ENCODE measurements at places on chromosomes 7 and 10. TPM values are rescaled to one million over a fixed set of nuclear protein-coding genes. Genes with fewer than 3 reads are reported as not detected.

VENTX gene
- total RNA-seq = not detected

VGF gene
- total RNA-seq = 0.33 TPM

LRRC61 gene
- 26.8 TPM for total RNA-seq

OPN4 gene
- total RNA-seq = not detected

OR2A42 gene
- total RNA-seq = not detected

FAM24A gene
- not detected for total RNA-seq

EVX1 gene
- total RNA-seq = not detected

CYP2C19 gene
- 0.13 TPM for total RNA-seq

PDGFA gene
- total RNA-seq = 0.73 TPM

SPDYE9 gene
- total RNA-seq = not detected

EEPD1 gene
- total RNA-seq = 8.5 TPM

NRP1 gene
- total RNA-seq = 2.6 TPM

C10orf105 gene
- 0.33 TPM for total RNA-seq

ACTR3C gene
- total RNA-seq = 4.9 TPM

PMPCB gene
- total RNA-seq = 63.9 TPM

ERCC6 gene
- 24.9 TPM for total RNA-seq

ABCB8 gene
- 53.3 TPM for total RNA-seq

- no peak for DNase-seq
These were observed 128.5 kb upstream of the PFKP start for GRCh38 chr10:2938869-2939268.

- DNase-seq = no peak
These were observed 66.9 kb downstream of the GALNT17 start for GRCh38 chr7:71198887-71199286.

DNA sequence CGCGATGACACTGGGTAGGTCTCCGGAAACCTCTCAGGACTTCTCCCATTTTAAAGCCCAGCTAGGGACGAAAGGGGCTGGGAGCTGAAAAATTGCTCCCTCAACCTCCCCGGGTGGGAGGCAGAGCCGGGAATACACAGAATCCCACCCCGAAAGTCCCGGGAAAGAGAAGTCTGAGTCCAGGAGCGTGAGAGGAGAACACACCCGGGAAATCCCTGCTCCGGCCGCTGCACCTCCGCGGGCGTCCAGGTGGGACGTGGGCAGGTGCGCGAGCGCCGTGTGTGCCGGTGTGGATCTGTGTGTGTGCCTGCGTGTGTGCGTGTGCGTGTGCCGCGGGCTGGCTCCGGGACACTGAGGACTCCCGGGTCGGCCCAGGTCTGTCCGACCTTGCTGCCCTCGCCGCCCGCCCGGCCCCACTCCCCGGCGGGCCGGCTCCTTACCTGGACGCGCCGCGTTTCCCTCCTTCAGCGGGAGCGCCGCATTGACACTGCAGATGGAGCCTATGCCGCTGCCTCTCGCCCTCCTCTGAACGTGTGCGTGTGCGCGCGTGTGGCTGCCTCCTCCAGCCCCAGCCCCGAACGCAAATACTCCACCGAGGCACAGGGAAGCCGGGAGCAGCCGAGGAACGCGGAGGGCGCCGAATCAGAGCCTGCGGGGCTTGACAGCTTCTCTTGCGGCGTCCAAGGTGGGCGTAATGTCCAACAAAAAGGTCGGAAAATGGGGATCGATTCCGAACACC, at the start of gene PLXNA4:
Gene PLXNA4, minus strand, starts transcription at position 489 of the 739 bp plus-strand sequence. CDS start 67,777 bp downstream, outside the sequence.
- DNase-seq = no peak

GRCh38 chr10:48792121-48792520, 107.4 kb downstream of the WDFY4 start:
- no peak for DNase-seq

- DNase-seq = no peak
These were observed 76.2 kb upstream of the KIAA1217 start for GRCh38 chr10:24132741-24133140.

GRCh38 chr7:44247868-44248651, 47.3 kb downstream of the YKT6 start:
- DNase-seq = no peak

DNA sequence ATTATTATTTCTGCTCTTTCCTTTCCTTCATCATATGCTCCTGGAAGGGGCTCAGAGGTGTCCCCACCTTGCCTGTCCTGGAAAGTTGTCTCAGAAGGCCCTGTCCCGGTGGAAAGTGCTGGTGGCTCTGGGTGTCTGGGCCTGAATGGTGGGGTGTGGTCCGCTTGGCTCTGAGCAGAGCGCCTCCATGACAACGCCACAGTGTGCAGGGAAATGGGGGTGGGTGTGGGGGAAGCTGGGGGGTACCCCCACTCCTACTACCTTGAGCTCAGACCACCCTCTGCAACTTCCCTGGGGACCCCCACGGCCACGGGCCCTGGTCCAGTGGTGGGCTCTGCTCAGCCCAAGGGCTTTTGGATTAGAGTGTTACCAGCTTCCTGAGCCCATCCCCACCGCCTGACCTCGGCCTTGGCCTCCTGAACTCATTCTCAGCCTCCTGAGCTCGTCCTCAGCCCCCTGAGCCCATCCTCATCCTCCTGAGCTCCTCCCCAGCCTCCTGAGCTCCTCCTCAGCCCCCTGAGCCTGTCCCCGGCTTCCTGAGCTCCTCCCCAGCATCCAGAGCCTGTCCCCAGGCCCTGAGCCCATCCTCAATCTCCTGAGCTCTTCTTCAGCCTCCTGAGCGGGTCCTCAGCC, 106.4 kb upstream of the FAM20C start:
- DNase-seq = no peak

DNA sequence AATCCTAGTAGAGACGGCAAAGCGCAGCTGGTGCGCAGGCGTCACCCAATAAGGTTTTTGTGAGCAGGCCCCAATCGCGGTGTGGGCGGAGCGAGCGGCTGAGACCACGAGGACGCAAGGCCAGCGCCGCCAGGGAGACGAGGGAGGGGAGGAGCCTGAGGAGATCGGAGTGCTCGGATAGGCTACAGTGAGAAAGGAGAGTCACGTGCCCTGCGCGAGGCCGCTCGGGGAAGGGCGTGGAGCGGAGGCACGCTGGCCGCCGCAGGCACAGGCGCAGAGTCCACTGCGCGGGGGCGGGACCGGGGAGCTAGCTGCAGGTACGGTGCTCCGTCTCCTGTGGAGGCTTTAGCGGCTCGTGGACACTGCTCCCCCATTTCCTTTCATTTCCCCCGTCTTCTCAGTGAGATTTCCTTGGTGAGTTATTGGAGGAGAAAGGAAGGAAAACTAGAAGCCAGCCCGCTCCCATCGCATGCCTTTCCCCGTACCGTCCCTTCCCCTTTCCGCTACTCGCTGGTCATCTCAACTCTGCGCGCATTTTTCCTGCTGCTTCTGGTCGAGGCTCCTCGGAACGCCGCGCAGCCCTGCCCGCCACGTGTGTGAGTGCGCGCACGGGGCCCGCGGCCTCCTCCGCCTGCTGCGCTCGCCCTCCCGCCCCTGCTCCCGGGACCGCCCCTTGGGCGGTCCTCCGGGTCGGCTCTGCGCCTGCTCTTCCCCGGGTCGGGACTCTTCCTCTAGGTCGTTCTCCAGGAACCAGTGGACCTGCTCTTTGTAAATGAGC, at the start of gene THNSL1:
Gene THNSL1, plus strand, starts transcription at position 237 of the 778 bp plus-strand sequence. CDS start 6,612 bp downstream, outside the sequence.
- peak; percentile 98 for DNase-seq

- peak; percentile 91 for DNase-seq
These were observed at the start of gene SLC29A3 for GRCh38 chr10:71319042-71319799. Gene SLC29A3 (plus strand): TSS chr10:71319259. CDS start chr10:71319310, 51 bp downstream.

- peak; percentile 6 for DNase-seq
These were observed 310.8 kb downstream of the TCERG1L start for GRCh38 chr10:131000743-131001142.

DNA sequence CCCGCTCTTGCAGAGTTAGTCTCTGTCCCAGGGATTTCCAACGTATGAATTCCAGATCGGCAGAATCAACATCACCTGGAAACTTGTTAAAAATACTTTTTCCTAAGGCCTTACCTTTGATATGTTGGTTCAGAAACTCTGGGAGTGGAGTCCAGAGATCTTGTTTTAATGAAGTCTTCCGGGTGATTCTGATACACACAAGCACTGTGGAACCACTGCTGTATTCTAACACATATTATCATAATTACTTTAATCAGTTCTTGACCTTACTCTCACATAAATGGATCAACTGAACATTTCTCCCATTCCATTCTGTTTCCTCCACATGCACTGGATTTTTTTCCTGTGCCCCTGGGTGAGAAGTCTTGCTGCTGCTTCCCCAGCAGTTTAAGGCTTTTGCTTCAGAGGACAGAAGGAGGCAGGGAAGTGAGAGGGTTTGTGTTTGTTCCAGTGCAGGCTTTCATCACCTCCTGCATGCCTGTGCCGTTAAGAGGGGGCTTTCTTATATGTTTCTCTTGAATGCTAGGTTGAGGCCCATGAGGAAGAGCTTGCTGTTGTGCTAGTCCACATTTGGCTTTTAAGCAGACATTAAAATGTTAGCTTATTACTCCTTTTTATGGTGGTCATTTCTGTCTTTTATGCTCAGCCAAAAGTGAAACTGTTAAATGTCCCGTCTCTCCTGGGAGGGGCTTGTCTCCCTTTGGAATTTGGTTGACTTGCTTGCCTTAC, 32.4 kb downstream of the CCSER2 start:
- no peak for DNase-seq

DNA sequence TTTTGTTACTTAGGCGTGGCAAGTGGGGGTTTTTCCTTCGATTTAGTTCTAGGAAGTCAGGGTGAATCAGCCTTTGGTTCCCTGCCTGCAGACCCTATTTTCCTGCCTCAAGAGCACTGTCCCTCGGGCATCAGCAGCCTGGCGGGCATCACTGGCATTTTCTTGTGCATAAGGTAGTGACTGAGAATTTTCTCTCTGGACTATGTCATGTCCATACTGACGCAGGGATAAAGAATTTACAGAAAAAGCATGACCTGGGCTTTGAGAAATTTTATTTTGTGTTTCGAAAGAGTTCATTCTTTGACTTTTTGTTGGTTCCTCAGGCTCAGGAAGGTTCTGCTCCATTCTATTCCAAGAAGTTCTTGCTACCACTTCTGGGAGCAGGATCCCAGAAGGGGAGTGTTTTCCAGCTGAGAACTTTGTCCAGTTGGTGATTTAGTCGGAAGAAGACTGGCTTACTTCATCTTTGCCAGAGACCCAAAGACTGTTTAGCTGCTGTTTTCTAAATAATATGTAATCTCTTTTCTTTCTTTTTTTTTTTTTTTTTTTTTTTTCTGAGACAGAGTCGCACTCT, 213.9 kb upstream of the SH2B2 start:
- no peak for DNase-seq

GRCh38 chr7:102813191-102814024, 64.6 kb downstream of the FAM185A start:
- DNase-seq = no peak

DNA sequence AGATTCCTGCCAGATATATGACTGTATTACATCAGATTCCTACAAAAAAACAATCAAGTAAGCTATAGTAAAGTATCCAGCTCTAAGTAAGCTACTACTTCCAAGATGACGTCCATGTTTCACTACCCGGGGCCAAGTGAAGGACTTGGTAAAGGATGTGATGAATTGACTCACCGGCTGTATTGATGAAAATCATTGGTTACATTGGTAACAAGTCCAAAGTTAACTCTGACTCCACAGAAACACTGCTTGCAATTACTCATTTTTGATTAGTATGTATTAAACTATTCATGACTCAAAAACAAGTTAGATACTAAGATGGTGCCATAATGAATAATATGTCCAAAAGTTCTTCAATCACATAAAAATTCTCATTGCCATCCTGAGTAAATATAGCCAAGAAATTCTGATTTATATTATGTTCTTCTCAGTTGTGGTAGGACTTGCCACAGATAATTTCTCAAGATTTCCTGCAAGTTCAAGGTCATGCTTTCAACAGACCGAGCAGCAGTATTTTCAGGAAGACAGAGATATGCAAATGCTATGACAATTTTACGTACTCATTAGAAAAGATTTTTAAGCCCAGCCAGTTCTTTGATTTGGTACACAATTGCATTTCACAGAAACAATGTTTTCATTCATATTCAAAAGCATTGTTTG, 12.6 kb upstream of the DNAJC1 start:
- DNase-seq = no peak

GRCh38 chr10:61973169-61973568, 71.7 kb downstream of the ARID5B start:
- no peak for DNase-seq

- DNase-seq = no peak
These were observed 8.2 kb downstream of the EMX2 start for GRCh38 chr10:117550599-117551329.

DNA sequence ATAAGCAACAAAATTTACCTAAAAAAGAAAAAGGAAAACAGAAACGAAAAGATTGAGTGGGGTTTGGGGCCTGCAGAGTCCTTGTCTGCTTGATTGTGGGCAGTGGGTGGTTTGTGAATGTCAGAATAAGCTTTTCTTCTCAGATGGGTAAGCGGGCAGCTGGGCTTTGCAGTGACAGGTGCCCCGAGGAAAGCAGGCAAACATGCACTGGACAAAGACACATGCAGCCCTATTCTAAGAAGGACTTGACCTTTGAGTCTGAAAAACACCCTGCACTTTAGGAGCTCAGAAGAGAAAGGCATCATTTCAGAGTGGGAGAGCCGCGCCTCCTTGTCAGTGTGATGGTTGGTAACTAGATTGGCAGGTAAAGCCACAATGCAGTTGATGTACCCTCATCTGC, 562.7 kb downstream of the PTPRN2 start:
- DNase-seq = no peak

DNA sequence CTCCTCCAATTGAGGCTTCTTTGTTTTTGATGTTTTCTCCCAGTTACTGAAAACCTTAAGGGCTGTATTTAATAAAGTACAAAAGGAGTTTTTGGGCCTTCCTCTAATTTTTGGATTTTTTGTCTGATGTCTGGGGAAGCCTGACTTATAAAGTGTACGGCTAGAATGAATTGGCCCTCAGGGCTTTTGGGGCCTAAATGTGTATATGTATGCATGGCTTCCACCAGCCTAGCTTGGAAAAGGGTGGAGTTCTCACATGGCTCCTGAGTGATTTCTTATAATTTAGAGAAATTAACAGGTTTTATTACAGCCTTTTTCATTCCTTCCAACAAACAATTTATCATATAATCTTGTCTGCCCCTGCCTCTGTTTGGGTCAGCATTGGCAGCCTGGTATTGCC, 10.4 kb upstream of the TBATA start:
- no peak for DNase-seq
